ENCODE measurements at places on chromosomes 6 and 20.

GRCh38 chr20:57769756-57770155 is 59.9 kb upstream of the PMEPA1 start:
- DNase-seq = no peak

- no peak for DNase-seq
Observed at GRCh38 chr6:52364480-52365166, 2.7 kb downstream of the PAQR8 start.

DNA sequence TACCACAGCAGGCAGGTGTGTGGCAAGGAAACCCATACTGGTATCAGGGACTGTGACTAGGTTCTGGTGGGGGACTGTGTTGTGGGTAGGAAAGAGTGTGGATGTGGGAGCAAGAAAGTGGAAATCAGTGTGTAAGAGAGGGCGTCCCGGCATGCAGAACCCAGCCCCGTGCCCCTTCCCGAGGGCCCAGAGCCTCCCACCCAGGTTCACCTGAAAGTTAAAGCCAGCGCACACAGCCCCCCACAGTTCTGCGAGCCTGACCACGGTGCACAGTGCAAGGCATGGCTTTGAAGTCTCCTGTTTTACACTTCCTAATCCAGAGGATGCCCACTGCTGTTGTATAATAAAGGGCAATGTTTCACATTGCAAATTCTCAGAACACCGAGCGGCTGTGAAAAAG is 22.7 kb downstream of the MAFB start:
- no peak for DNase-seq

GRCh38 chr20:19682249-19682648 is 75.8 kb upstream of the RIN2 start:
- no peak for DNase-seq

GRCh38 chr6:108801366-108801765 is 46.9 kb upstream of the ARMC2 start:
- no peak for DNase-seq

- no peak for DNase-seq
Observed at GRCh38 chr6:143335865-143336264, 114.6 kb downstream of the ADAT2 start.

- no peak for DNase-seq
Observed at GRCh38 chr20:550611-551010, 7.0 kb upstream of the CSNK2A1 start.

DNA sequence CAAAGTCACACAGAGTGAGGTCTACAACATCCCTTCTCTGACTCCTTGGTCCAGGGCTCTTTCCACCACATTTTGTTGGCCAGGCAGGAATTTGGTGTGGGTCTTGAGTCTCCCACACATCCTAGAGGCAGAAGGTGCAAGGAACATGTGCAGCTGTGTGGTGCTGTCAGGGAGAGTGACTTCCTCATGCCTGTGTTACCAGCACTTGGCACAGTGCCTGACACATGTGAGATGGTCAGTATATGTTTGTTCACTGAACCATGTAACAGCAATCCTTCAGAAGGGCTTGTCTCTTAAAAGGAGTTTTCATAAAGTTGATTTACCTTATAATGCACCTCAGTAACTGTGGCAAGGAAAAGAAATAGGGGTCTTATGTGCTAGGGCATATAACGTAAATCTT is 168.5 kb downstream of the CDC5L start:
- DNase-seq = no peak

DNA sequence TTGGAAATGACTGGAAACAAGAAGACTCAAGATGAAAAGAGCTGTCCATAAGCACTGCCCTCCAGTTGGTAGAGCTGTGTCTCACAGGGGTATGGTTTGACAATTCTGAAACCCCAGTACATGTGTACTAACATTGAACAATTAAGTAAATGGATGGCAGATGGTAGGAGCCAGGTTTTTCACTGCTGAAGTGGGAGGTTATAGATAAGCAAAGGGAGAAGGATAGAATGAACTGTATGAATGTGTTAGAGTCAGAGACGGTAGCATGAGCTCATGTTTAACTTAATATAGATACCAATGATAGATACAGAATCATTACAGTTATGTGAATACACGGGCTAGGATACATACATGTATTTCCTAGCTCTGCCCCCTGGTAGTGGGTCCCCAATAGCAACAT is 95.0 kb upstream of the SIRPA start:
- DNase-seq = no peak

GRCh38 chr6:32240686-32241085 is 16.8 kb upstream of the NOTCH4 start:
- no peak for DNase-seq

DNA sequence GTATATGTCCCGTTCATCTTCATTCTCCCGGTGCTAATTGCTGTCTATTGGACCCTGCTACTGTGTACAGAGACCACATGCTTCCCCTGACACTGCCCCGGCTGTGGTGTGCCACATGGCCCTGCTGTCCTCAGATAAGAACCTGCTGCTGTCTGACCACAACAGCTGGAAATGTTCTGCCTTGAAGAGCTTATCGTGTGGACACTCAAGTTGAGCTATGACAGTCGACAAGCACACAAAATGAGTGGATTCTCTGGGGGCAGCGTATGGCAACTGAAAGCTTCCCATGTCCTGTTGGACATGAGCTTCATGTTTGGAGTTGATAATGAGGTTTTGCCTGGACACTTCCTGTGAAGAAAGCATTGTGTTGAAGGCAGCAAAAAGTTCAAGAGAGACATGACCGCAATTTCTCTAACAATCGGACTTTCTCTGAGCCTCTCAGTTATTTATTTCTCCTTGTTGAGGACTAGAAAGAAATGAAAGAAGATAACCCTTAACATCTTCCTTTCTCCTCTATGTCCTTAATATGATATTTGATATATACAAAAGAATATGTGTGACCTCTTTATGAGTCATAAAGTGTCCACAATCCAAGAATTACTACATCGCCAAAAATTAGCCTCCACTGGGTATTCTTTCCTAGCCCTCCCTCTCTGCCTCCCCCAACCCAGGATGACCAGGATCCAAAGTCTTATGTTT is 187.1 kb upstream of the TCF21 start:
- no peak for DNase-seq

DNA sequence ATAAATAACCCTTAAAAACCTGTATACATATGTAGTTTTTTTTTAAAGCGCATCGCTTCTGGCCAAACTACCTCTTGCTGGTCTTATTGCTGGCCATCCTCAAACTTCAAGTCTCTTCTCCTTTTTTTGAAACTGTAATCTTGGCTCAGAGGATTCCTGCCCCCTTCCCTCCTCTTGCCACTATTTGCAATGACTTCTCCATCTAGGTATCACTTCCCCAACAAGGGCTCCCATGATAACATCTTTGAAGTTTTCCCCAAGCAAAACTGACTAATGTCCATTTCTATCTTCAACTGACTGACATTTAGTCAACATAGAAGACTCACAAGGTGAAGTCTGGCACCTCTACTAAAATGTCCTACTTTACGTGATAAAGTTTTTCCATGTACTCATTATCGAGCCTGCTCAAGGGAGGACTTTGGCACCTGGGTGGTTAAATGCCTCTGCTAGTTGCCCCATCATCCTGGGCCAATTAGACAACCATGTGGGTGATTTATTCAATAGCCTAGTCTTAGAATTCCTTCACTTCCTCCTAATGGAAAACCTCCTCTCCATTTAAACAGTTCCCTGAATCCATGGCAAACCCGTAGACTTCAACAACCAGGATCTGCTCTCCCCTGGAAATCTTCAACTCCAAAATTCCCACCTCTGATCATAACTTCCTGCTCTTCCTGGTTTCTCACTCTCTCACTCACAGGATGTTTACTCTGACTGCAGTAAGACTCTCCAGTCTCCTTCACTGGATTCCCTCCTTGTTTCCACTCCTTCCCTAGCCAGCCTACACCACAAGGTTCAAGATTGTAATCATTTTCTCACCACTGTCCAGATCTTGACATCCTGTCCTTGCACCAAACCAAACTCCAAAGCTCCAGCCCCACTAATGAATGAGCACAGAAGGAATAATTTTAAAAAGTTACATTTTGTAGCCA is 9.4 kb upstream of the PLAGL1 start:
- DNase-seq = no peak

GRCh38 chr20:34604980-34605788 is 46.7 kb downstream of the MAP1LC3A start:
- no peak for DNase-seq

- DNase-seq = no peak
Observed at GRCh38 chr6:143839196-143839595, 3.9 kb upstream of the LTV1 start.

GRCh38 chr6:95325916-95326315 is 251.4 kb upstream of the MANEA start:
- no peak for DNase-seq

GRCh38 chr6:53605543-53606235 is 59.9 kb downstream of the KLHL31 start:
- no peak for DNase-seq

- DNase-seq = no peak
Observed at GRCh38 chr6:33965766-33966165, 162.0 kb upstream of the MLN start.

- DNase-seq = no peak
Observed at GRCh38 chr6:6409397-6410030, 89.1 kb upstream of the F13A1 start.

DNA sequence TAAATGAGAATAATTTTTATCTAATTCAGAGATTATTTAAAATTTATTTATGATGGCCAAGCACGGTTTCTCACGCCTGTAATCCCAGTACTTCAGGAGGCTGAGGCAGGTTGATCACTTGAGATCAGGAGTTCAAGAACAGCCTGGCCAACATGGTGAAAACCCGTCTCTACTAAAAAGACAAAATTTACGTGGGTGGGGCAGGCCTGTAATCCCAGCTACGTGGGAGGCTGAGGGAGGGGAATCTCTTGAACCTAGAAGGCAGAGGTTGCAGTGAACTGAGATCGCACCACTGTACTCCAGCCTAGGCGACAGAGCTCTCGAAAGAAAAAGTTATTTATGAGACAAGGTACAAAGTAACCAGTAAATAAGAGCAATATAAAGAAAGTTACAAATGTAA is 59.5 kb upstream of the AGPAT4 start:
- no peak for DNase-seq

- DNase-seq = no peak
Observed at GRCh38 chr6:83113258-83113657, 45.8 kb downstream of the DOP1A start.

DNA sequence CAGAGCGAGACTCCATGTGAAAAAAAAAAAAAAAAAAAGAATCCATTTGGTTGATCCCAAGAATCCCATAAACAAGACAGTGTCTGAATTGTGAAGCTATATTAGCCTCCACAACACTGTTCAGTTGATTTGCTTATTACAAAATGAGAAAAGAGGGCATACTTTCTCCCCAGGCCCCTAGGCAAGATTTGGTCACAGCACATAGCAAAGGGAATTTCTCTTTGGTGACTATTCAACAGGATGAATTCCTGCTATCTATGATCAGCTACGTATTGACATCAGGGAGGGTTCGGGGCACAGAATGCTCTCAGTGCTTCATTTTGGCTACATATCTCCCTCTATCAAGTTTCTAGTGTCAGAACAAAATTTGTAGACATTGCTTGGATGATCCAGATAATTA is 20.2 kb upstream of the SLC22A3 start:
- no peak for DNase-seq

- DNase-seq = no peak
Observed at GRCh38 chr6:84897988-84898594, 133.7 kb upstream of the TBX18 start.

GRCh38 chr20:13659288-13659687 is 20.6 kb upstream of the TASP1 start:
- DNase-seq = no peak

- DNase-seq = no peak
Observed at GRCh38 chr6:16352258-16352635, 113.9 kb downstream of the GMPR start.

DNA sequence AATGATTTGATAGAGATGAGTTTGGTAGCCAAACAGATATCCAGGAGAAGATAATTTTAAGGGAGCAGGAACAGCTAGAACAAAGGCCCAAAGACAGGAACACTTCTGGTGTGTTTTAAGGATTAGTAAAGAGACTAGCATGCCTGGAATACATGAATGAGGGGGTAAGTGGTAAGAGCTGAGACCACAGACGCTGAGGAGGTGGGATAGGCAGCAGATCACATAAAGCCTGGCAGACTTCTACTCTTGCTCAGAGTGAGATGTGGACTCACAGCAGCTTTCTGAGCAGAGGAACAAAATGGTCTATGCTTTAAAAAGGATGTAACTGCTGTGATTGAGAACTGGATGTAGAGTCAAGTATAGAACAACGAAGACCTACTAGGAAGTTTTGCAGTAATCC is 100.1 kb downstream of the EPHA7 start:
- DNase-seq = no peak

- DNase-seq = no peak
Observed at GRCh38 chr6:145904868-145905267, 59.3 kb downstream of the SHPRH start.

DNA sequence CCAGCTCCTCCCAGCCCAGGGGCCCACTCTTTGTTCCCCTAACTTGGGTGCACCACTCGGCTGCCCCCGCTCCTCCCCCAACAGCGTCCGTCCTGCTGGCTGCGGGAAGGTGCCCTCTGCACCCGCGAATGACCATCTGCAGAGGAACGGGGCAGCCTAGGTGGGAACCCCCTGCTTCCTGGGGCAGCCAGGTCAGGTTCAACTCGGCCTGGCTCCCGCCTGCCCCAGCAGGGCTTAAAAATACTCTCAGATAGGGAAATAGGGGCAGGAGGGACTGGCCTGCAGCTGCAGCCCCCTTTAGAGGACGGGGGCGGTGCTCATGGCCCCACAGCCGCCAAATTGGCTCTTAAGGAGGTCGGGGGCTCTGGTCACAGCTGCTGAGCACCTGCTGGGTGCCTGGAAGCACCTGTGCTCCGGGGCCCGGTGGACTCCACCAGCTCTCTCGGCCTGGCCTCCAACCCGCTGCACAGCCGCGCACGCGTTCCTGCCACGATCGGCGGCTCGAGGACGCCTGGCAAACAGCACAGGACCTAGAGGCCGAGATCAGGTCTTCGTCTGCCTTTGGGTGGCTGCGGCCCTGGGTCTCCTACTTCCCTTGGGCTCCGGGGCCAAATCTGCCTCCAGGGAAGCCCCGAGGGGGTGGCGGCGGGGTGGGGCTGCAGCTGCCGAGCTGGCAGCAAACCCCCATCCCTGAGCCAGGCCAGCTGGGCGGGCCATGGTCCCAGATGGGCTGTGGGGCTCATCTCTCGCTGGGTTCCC is 700 bp upstream of the LAMA5 start:
- DNase-seq = no peak

- DNase-seq = no peak
Observed at GRCh38 chr6:139800837-139801236, 426.4 kb upstream of the CITED2 start.

DNA sequence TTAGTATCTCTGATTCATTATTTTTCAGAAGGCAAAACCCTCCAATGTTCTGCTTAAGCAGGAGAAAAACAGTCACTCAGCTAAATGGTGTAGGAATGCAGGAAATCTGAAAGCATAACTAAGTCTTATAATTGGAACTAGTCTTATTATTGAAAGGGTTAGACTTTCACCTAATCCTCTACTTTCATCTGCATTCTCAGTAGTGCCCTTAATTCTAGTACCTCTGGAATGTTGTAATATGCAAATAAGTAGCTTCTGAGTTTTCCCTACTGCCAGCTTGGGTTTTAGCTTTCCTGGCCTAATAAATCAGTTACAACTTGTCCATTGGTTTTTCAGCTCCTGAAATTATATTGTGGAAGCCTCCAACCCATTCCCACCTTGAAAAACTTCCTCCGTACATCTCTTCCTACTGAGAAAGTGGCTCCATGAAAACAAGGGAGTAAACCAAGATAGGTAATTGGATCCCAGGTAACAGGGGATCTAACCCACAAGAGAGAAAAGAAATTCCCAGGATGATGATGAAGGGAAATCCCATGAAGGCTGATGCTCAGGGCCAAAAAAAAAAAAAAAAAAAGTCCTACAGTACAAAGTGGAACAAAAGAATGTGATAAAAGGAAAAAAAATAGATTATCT is 147.0 kb downstream of the TBC1D32 start:
- no peak for DNase-seq

- no peak for DNase-seq
Observed at GRCh38 chr20:23039885-23040508, 4.9 kb downstream of the SSTR4 start.
